ENCODE measurements at places on chromosomes 5 and 9.

GRCh38 chr5:142324136-142324870 lies 518 bp downstream of the SPRY4 start:
- no peak for DNase-seq

- no peak for DNase-seq
These were observed 73.4 kb downstream of the ANGPTL2 start for GRCh38 chr9:127049044-127049443.

GRCh38 chr5:65837139-65837538 lies 89.2 kb upstream of the ERBIN start:
- DNase-seq = no peak

DNA sequence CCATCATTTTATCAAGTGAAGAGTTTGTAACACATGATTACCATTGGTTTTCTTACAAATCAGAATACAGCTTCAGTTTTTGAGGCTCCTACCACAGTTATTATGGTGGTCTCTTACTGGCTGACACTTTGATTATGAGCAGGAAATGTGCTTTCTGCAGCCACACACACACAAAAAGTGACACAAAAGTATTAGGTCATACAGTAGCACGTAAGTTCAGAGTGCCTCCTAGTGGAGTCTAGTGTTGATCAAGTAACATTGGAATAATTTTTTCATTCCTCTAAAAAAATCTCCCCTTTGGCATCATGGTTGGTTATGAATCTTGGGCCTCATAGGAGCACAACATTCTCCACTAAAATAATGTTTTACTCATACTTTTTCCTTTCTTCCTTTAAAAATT lies 37.6 kb downstream of the PAM start:
- DNase-seq = no peak

- no peak for DNase-seq
These were observed 103.4 kb downstream of the ADAMTS2 start for GRCh38 chr5:179241764-179242370.

GRCh38 chr9:129242191-129242941 lies 64.3 kb upstream of the IER5L start:
- no peak for DNase-seq

DNA sequence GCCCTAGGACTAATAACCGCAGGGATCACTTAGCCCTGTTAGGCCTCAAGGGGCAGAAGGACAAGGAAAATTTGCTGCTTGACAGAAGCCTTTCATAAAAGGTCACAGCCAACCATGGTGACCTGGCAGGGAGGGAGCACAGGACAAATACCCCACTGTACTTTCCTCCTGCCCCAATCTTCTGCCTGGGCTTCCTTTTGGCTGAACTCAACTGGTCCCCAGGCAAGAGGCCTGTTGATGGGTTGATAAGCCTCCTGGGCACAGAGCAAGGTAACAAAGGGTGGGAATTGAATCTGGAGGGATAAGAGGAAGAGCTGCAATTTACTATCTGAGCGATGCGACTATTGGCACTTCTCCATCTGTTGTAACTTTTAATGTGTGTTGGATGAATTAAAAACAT lies 392.9 kb downstream of the RASEF start:
- no peak for DNase-seq

DNA sequence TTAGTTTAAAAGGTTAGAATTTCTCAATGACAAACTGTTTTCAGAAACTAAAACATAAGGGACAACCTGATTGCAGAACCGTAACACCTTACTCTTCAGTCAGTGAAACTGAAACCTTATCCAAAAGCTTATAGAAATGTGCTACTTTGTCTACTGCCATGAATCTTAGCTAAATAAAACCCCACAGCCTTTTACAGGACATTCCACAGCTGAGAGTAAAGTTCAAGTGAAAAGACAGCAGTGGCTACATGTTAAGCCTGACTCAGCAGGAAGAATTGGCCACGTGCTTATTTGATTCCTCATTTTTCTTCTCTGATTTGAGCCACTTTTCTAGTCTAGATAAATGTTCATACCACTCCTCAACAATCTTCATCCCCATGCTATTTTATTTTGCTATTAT lies 278.7 kb upstream of the ISL1 start:
- DNase-seq = no peak

- no peak for DNase-seq
These were observed 24.2 kb downstream of the KCNIP1 start for GRCh38 chr5:170527991-170528390.

DNA sequence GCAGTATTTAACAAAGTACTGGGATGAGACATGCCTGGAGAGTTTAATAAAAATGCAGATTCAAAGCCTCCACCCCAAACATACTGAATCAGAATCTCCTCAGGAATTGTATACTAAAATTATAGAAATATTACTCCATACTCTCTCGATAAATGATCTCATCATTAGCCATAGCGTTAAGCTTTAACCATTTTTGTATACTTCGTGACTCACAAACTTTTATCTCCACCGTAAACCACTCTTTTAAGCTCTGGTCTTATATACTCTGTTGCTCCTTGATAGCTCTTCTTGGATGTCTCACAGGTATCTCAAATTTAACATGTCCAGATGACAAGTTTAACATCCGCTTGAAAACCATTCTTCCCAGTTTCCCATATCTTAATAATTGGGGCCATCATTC lies 327.8 kb downstream of the ADGRV1 start:
- DNase-seq = no peak
